ENCODE measurements at places on chromosomes 11 and 22.
A peak's percentile ranks its signal among the peaks of the same experiment; 100 is the strongest.

GRCh38 chr11:46049325-46049897, 71.8 kb downstream of the PHF21A start:
- no peak for DNase-seq

DNA sequence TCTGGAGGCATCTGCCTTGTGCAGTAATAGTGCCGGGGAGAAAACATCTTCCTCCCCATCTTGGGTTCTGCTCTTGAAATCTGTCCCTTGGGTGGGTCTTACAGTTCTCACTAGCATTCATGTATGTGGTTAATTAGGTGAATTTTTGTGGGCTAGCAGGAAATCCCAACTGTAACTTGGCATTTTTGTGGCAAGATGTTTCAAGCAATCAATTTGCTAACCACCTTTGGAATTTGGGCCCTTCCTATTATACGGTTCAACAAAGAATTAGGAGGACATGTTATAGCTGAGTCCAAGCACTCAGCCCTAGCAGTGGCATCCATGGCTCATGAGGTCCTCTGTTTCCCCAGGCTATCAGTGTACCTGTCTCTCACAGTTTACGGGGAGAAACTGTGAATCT, 89.1 kb upstream of the MTNR1B start:
- no peak for DNase-seq

- no peak for DNase-seq
Measured at GRCh38 chr11:100942016-100942415, 187.6 kb downstream of the PGR start.

- DNase-seq, result no peak
Measured at GRCh38 chr11:130237282-130238006, 77.3 kb downstream of the ZBTB44 start.

- no peak for DNase-seq
Measured at GRCh38 chr11:61833926-61834277, 5.8 kb downstream of the FADS2 start.

DNA sequence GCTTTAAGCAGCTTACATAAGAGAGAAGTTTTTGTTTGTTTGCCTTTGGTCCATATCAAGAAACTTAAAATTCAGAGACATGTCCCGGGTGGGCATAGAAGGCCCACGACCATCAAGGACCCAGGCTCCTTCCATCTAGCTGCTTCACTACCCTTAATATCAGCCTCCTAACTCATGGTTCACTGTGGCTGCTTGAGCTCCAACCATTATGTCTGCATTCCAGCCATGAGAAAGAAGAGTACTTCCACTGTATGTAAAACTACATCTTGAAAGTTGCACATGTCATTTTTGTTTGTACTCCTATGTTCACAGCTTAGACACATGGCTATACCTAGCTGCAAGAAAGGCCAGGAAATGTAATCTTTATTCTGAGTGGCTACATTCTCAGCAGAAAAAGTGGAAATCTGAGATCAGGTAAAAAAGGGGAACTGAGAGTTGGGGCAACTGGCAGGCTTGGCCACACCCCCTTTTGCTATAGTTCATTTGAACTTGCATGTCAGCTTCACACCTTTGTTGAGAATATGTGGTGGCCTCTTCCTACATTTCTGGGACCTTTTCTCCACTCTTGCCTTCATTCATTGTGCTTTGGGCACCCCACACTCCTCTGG, 81.3 kb upstream of the TP53I11 start:
- peak; percentile 70 for DNase-seq

DNA sequence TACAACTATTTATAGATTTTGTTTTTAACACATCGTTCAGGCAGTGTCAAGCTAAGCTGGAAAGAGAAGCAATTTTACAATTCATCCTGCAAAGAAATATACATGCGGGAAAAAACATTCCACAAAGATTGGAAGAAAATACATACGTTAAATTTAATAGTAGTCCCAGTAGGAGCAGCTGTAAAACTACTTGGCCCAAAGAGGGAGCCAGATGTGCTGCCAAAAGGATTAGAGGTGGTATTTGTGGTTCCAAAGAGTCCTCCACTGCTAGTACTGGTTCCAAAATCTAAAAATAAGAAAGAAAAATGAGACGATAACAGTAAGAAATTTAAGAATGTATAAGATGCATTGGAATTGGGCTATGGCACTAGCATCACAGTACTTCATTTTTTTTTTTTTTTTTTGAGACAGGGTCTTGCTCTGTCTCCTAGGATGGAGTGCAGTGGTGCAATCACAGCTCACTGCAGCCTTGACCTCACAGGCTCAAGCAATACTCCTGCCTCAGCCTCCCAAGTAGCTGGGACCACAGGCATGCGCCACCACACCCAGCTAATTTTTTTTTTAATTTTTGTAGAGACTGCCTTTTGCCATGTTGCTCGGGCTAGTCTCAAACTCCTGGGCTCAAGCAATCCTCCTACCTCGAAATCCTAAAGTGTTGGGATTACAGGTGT, 21.5 kb downstream of the NUP98 start:
- no peak for DNase-seq

- DNase-seq, result no peak
Measured at GRCh38 chr11:125111001-125111342, 454 bp downstream of the TMEM218 start.

- DNase-seq, result no peak
Measured at GRCh38 chr11:11291041-11292015, 61.7 kb downstream of the CSNK2A3 start.

DNA sequence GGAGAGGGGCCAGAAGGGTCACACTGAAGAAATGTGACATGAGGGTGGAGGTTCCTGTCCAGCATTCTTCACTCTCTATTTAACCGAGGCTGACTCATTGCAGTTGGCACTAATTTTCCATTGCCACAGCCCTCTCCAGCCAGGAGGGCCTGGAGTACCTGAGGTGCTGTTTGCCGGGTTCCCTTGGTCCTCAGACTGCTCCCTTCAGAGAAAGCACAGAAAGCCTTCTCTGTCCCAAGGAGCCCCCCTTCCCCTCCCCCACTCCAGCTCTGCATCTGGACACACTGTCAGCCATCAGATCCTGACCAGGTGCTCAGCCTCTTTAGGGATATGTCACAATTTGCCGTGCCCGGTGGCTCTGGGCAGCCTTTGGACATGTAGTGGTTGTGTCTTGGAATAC, 3.2 kb upstream of the C11orf91 start:
- no peak for DNase-seq

GRCh38 chr11:41943656-41944055, 484.2 kb upstream of the LRRC4C start:
- no peak for DNase-seq

GRCh38 chr11:36367806-36368680, 72.0 kb downstream of the PRR5L start:
- DNase-seq, result no peak

- no peak for DNase-seq
Measured at GRCh38 chr11:44167046-44167445, 71.6 kb downstream of the EXT2 start.

DNA sequence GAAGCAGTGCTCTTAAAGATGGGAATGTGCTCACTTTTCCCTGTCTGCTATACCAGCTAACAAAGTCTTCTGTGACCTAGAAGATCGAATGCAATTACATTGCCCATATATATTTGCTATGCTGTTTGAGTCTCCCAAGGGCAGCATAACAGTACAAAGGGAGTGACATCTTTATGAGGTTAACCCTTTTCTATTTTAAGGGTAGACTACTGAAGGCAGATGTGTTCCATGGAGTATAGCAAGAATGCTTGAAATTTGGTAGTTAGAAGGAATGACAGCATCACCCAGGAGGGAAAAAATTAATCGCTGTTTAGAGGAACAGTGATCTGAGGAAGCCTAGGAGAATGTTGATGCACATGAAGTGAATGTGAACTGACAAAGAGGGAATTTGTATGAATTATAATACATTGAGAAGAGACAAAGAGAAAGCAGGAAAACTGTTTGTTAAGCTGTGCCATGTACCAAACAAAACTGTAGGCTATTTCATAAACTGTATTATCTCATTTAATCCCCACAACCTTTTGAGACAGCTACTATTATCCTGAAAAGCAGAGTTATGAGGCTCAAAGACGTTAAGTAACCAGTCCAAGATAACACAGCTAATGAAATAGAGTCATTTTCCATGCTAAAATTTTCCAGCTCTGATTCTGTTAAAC, 13.0 kb downstream of the MAML2 start:
- no peak for DNase-seq

DNA sequence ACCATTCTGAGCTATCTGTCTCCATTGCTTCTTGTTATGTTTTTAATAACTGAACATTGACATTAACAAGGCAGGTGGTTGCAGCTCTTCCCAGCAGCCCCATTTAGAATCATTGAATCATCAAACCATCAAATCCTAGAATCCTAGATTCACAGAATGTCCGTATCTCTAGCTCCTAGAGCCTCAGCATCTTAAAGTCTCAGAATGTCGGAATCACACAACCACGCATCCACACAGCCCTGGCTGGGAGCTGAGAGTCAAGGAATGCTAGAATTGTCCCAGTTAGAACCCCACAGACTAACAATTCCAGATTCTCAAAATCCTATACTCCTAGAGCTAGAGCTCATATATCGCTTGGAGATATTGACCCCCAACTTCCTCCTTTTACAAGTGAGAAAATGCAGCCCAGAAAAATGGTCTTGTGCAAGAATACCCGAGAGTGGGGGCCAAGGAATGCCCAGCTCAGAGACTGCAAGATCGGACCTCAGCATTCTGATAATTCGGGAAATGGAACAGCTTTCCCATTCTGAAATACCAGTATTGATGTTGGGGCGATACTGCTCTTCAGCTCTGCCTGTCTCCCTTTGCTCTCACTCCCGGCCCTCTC, 38.8 kb downstream of the PDE2A start:
- no peak for DNase-seq

GRCh38 chr11:6844356-6844755, 1.1 kb upstream of the OR10A5 start:
- no peak for DNase-seq

DNA sequence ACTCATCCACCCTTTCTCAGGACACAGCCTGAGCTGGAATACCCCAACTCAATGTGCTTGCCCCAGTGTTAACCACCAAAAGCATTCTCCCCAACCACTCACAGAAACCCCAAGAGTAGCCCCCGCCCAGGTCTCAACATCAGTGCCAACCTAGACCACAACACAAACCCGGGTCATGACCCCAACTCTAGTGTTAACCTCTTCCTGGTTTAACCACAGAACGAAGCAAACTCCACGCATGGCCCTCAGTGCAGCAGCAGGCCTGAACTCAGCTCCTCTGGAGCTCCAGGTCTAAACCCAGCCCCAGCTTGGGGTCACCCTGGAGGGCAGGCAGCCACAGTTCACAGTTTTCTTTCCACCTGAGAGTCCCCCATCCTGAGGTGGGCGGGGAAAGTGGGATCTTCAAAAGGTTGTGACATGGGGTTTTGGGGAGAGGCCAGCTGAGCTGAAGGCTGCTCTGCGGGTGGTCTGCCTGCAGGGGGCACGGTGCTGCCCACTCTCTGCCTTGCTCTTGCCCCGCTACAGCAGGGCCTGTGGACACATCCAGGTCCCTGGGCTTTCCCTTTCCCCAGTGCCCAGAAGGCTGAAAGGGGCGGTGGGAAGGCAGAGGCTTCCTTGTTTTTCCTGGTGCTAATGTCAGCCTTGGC, 37.9 kb downstream of the NECTIN1 start:
- DNase-seq, result no peak

DNA sequence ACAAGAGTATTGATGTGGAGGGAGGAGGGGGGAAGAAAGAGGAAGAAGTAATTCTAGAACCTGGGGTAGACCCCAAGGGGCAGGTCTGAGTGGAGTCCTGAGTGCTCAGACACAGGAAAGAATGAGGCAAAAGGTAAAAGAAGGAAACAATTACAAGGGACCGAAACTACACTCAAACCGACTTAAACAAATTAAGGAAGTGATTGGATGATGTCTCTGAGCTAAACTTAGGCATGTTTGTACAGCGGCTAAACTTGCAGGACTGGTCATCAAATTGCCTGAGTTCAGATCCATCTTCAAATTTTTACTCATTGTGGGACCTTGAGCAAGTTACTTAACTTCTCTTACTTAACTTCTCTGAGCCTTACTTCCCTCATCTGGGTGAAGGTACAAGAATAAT, 86.3 kb upstream of the LRRC55 start:
- DNase-seq, result no peak

- no peak for DNase-seq
Measured at GRCh38 chr11:94031625-94032024, 10.5 kb downstream of the HEPHL1 start.

DNA sequence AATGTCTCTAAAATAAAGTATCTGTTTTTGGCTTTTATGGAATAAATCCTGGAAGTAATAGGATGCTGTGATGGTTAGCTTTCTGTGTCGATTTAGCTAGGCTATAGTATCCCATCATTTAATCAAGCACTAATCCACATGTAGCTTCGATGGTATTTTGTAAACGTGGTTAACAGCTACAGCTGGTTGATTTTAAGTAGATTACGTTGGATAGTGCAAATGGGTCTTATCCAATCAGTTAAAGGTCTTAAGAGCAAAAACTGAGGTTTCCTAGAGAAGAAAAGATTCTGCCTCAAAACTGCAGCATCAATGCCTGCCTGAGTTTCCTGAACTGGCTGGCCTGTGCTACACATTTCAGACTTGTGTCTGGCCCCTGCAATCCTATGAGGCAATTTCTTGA, 314.2 kb upstream of the SORL1-AS1 start:
- no peak for DNase-seq

GRCh38 chr11:91263496-91264365, 960.9 kb upstream of the FAT3 start:
- DNase-seq, result no peak

DNA sequence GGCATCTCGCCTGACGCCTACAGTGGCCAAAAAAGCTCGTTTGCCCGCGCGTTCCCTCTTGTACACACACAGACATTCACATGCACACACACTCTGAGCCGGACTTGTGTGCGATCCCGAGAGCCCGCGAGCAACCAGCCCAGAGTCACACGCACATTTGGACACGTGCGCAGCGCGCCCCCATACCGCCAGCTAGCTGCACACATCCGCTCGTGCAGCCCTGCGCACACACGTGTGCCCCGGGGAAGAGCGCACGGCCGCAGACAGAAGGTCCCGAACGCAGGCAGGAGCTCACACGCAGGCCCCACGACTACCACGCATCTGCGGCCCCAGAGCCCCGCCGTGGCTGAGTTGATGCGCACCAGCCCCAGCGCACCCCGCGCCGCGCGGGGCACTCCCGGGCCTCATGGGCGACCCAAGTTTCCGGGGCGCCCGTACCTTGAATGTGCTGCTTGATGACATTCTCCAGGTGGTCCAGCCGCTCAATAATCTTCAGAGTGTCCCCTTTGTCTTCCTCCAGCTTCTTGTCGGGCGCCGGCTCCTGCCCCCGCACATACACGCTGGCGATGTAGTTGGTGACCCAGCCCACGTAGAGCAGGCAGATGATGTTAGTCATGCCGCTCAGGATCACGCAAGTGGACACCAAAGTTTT, 758 bp downstream of the GALNT18 start:
- DNase-seq, result peak; percentile 76

DNA sequence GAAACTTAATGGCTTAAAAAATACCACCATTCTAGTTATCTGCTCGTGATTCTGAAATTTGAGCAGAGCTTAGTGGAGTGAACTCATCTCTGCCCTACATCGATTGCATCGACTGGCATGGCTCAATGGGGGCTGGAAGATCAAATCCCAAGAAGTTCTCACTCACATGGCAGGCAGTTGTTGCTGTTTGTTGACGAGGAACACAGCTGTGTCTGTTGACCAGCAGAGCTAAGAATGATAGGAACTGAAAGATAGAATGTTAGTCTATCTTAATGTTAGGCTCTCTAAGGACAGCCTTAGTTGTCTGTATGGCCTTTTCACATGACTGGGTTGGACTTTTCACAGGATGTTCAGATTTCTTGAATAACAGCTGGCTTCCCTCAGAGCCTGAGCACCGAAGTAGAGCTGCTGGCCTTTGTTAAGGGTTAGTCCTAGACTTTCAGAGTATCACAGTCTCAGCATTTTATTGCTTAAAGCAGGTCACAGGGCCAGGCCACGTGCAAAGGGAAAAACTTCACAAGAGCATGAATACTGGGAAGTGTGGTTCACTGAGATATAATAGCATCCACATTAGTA, 31.6 kb upstream of the IZUMO1R start:
- no peak for DNase-seq

All from NAMALWA (cell line).